ENCODE measurements at places on chromosomes 5 and 9.

GRCh38 chr5:143023411-143024096, 253.4 kb downstream of the ARHGAP26 start:
- DNase-seq: no peak

GRCh38 chr9:72986522-72987116, 33.8 kb upstream of the ALDH1A1 start:
- DNase-seq: no peak

DNA sequence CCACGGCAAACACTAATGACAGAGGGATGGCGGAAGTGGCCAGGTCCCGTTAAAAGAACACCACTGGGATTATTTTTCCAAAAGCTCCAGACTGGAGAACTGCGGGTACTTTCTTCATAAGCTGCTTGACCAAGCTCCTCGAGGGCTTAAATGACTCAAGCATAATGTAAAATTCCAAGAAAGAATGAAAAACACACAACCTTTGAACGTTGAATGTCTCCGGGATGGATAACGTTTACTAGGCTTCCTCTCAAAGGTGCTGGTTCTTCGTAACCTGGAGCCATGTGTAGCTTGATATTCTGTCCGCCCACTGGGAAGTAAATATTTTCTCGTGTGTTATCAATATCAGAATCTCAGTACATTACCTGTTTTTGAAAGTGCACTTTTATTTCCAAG, 67.6 kb downstream of the EPB41L4B start:
- DNase-seq: no peak

DNA sequence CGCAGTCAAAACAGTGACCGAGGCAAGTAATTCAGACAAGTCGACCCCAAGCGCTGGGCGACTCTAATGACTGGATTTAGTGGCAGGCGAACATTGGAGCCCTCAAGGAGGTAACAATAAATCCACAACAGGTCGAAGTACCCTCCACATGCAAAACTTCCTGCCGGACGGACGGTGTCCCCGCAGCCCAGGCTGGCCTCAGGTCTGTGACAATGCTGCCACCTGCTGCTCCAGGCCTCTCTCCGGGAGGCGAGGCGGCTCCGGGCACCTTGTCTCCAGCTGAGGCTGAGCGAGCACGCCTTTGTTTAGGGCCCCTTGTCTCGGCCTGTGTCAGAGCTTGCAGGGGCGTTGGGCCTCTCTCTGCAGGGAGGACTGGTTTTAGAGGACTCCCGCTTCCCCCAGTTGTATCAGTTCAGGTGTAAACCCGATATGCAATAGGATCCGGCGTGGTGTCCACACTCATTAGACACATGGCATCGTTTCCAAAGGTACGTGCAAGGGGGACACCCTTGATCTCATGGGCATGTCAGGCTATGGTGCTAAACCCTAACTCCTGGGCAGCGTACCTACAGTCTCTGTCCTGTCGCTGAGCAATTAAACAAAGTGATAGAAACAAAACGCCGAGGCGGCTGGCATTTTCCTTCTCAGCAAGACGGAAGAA, 628.0 kb upstream of the ADAMTS16 start:
- no peak for DNase-seq

GRCh38 chr9:132341177-132341840, 13.5 kb downstream of the SETX start:
- DNase-seq: no peak

DNA sequence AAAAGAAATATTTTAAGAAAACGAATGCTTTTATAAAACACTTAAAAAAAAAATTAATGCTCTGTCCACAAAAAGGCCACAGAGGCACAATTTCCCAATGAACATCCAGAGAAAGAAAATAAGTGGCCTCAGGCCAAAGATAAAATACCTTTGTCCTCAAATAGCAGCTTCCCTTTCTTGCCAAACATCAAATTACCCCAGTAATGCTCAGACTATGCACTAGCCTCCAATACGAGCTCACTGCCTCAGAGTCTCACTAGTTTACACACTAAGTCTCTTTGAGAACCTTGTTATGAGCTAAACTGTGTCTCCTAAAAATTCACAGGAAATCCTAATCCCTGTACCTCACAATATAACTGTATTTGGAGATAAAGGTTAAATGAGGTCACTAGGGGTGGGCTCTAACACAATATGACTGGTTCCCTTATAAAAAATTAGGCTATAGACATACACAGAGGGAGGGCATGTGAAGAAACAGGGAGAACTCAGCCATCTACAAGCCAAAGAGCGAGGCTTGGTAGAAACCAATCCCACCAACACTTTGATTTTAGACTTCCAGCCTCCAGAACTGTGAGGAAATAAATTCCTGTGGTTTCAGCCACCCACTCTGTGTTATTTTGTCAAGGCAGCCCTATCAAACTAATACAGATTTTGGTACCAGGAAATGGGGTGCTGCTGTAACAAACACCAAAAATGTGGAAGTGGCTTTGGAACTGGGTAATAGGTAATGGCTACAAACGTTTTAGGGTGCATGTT, 4.4 kb downstream of the MPDZ start:
- DNase-seq: no peak

DNA sequence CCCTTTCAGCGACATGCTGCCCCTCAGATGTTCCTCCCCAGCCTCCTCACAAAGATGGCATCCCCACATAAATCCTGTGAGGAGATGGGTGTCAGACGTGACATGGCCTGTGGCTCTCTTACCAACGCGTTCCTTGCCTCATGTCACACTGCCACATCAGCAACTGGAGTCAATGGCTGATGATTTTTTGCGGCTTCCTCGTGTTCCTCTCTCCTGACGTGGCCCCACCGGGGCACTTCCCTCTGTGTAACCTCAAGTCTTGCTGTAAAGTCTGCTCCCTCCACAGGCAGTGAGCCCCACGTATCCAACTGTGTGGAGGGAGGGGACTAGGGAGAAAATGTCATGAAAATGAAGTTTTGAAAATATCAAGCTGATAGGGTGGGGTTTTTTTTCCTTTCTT, 53.2 kb upstream of the SHISAL2B start:
- no peak for DNase-seq

DNA sequence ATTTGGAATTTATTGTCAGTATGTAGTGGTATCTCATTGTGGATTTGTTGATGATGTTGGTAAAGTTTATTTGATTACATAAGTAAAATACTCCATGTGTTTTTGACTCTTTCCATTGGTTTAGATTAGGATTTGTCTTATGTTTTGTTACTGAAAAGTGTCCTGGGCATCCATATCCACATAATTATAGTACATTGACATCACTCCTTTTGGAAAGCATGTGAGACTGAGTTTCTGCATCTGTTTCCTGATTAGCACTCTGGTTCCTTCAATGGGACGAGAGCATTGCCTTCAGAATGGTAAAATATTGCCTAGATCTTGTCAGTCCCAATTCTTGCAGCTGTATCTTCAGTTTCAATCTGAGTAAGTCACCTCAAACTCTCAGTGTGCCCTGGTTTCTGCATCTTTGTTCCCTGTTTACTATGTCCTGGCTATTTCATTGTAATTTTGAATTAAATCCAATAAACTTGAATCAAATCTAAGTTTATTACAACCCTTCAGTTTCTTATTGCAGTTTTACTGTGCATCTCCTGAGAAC, 128.1 kb downstream of the FBXO38 start:
- DNase-seq: no peak

GRCh38 chr5:6522331-6522730, 73.7 kb downstream of the UBE2QL1 start:
- no peak for DNase-seq

GRCh38 chr9:112005939-112006338, 109.3 kb downstream of the UGCG start:
- no peak for DNase-seq

DNA sequence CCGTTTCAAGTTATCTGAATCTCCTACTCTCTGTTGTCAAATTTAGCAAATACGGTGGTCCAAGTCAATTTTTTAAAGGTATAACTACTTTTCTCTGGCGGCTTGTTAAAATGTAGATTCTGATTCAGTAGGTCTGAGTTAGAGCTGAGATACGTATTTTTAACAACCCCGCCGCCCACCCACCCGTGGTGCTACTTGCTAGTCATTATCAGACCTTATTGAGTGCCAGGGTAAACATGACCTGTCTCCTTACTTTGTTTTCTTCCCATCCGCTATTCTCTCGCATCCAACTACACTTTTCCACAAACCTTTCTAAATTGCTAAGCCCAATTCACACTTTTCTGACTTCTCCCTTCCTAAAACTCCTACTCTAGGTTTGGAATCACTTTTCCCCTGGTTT, 694 bp upstream of the PLAA start:
- DNase-seq: no peak

DNA sequence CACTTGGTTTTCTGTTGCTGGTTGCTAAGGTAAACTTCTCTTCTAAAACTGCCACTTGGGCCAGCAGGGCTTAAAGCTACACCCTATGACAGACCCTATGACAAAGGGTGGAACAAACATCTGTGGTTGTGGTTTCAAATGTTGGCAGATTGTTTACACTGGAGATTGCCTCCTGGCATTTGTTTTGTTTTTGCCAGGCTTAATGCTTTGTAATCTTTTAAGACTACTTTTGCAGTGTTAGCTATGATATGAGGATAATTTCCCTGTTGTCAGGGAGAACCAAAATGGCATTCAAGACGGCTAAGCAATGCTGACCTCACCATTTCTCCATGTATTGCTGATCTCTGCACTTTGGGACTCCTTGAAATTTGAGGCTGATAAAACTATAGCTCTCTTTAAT, 50.3 kb downstream of the MAMDC2 start:
- DNase-seq: no peak

DNA sequence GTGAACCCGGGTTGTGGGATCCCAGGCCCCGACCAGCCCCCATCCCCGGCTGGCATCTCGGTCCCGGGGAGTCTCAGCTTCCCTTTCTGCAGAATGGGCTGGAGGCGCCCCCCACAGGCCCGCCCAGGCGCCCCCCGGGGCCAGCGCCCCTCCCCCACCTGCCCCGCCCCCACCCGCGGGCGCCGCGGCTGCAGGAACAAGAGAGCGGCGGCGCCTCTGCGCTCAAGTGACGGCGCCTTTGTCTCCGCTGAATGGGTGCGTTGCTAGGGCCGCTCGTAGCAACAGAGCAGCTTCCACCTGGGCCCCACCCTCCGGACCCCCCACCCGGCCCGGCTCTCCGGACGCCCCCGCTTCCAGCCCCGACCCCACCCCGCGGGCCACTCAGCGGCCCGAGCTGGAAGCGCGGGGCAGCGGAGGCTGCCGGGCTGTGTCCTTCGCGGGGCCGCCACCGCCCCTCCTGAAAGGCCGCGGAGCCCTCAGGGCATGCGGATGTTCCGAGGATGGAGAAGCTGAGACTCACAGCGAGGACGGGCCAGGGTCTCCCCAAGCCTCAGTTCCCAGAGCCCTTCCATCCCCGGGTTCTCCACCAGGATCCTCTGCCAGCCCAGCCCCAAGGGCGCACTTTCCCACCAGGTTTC, 27.5 kb downstream of the ADGRD2 start:
- no peak for DNase-seq

- no peak for DNase-seq
Measured at GRCh38 chr9:137084526-137084925, 2.3 kb upstream of the MAN1B1 start.

DNA sequence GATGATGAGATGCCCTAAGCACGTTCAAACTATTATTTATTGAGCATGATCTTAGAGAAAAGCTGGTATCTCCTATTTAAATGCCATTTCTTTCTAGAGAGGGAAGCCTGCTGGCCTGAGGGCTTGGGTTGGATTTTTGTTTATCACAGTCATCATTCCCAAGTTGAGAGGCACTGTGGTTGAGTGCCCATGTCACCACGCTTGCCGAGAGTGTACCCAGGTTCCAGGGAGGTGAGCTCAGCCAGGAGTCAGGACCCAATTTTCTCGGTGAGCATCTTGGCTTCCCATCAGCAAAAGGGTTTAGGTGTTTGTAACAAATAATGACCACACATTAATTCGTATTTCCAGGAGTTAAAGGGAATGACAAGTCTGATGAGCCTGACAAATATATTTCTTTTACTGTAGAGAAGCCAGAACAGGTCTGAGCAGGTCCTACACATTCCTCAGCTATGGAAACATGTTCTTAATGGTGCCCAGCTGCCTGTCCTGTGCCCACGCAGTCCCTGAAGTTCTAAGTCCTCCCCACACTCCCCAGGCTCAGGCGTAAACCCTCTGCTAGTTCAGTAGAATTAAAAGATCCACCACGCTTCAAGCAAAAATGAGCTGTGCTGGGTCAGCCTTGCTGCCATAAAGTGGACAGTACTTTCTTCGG, 258.9 kb upstream of the IRX2 start:
- DNase-seq: no peak

- no peak for DNase-seq
Measured at GRCh38 chr5:136399527-136399926, 34.2 kb upstream of the TRPC7 start.

DNA sequence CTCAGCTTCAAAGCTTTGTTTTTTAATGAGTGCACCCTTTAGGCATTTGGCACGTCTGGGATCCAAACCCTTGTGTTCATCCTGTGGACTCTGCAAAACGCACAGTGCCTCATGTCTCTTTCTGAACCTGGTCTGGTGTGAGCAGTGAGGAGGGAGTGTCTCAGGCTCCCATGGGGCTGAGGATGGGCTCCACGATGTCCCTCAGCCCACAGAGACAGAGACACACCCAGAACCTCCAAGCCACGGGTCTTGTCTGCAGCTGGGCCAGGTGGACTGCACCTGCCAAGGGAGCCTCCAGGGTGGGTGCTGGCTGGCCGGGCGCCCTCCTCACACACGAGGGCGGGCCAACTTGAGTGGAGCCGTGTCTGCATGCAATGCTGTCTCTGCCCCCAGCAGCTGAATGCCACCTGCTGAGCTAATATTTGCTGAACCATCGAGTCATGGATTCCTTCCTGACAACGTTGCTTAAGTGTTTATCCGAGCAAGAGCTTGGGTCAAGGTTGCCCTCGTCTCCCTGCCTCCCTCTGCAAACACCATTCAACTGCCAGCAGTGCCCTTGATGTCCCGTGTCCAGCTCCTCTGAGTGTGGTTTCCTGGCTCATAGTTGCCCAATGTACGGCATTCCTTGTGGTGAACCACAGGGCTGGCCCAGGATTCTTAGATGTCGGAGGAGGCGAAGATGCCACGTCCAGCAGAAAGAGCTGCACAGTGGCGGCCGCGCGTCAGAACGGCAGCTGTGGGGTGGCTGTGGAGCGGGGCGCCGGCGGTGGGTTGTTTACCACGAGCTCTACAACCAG, 31.4 kb upstream of the LPCAT1 start:
- DNase-seq: no peak

DNA sequence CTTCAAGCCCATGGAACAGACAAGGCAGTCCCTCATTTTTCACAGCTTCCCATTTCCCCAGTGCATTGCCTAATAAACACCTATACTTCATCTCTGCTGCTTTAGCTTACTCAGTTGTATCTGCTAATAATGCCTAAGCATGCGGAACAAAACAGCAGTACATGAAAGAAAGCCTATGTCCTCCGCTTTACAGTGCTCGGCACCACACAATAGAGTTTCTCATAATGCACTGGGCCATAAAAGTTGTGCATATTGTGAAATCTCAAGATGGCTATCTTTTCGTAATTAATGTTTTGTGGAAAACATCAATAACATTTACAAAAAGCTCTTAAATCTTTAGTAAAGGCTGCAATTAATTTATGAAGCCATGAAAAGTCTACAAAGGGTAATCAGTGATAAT, 69.3 kb downstream of the DENND1A start:
- no peak for DNase-seq

GRCh38 chr5:94314460-94315131, 303.8 kb downstream of the KIAA0825 start:
- no peak for DNase-seq

Data from stimulated activated CD8-positive, alpha-beta memory T cell treated with anti-CD3 and anti-CD28 coated beads, Interleukin-7, amount 100 ng/mL, for 1 hour (primary cell).